NCI-H187 treated with DMSO at 0.1 percent for 48 hours (cell line): ENCODE measurements at places on chromosomes 5 and 9.
A peak's percentile ranks its signal among the peaks of the same experiment; 100 is the strongest.

- no peak for DNase-seq
These were observed 158.7 kb upstream of the IER5L start for GRCh38 chr9:129336601-129337331.

DNA sequence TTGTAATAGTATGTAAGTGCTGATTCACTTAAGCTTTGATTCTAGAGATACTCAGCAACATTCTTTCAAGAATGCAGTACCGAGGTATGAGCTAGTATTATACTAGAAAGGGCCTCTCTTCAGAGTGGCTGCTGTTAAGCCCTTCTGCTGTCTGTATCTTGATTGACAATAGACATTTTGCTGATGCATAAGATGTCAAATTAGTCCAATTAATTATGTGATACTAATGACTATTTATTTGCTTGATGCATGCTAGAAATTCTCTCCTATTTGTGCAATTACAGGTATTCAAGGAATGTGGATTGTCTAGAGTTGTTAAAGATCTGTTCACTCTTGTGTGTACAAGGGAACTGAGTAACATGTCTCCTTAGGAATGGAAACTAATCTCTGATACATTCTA lies 92.3 kb upstream of the PTGER4 start:
- no peak for DNase-seq

GRCh38 chr9:95355500-95355899 lies 38.0 kb upstream of the FANCC start:
- DNase-seq = no peak

DNA sequence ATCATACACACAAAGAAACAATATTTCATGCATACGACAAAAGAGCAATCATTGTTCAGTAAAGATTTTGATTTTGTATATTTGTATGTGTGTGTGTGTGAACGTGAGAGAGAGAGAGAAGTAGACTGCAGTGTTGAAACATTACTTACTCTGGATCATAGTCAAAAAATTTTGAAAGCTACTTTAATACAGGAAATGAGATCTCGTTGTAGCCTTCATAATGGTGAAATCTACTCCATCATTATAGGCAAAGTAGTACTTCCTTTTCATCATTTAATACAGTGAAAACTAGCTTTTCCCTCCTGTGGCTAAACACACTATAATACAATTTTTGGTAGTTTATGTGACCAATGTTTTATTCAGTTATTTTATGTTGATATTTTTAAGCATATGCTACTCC lies 1427.7 kb upstream of the C9orf72 start:
- DNase-seq = no peak

DNA sequence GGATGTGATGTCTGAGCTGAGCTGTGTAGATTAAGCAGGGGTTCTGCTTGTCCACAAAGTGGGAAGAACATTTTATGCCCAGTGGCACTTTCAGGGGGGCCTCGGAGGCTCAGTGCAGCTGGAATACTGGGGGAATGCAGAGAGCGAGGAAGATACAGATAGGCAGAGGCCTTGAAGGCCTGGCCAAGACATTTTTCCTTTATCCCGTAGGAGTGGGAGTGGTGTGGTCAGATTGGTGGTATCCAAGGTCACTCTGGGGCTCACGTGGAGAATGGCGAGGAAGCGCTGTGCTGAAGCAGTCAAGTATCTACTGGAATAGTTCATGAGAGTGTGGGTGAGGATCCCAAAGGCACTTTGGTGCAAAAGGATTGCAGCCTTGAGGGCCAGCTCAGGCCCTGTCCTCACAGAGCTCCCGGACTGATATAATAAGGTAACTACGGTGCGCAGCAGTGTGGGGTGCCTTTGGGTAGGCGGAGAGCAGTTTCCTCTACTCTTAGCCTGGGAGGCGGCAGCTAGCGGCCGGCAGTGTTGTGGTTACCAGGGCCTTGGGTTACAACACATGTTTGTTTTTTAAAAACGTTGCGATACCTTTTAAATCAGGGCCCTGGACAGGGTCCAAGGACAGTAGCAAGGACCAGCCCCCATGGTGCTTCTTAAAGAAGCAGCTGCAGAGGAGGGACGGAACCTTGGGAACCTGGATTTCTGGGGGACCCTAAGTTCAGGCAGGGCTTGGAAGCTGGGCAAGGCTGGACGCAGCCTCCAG lies 10.8 kb upstream of the CCDC69 start:
- DNase-seq = no peak

GRCh38 chr9:28961623-28962022 lies 1388.3 kb upstream of the C9orf72 start:
- DNase-seq = no peak

GRCh38 chr9:74804018-74804385 lies 83.7 kb downstream of the TRPM6 start:
- no peak for DNase-seq

DNA sequence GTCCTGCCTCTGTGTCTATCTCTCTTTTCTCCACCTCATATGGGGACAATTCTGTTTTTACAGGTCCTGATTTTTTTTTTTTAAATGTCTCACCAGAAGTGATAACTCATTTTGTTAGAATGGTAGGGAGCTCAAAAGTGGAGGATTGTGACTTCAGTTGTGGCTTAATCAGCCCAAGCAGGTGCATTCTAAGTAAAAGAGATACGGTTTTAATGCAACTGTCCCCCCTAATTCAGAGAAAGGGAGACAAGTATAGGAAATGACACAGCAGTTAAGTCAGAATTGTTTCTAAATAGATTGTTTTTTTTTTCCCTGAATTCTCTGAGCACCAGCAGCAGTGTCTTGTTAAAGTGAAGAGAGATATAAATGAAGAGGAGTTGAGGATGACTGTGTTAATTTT lies 24.5 kb downstream of the MAST4 start:
- no peak for DNase-seq

- DNase-seq = no peak
These were observed 132.8 kb upstream of the CDKN2B start for GRCh38 chr9:22141908-22142307.

DNA sequence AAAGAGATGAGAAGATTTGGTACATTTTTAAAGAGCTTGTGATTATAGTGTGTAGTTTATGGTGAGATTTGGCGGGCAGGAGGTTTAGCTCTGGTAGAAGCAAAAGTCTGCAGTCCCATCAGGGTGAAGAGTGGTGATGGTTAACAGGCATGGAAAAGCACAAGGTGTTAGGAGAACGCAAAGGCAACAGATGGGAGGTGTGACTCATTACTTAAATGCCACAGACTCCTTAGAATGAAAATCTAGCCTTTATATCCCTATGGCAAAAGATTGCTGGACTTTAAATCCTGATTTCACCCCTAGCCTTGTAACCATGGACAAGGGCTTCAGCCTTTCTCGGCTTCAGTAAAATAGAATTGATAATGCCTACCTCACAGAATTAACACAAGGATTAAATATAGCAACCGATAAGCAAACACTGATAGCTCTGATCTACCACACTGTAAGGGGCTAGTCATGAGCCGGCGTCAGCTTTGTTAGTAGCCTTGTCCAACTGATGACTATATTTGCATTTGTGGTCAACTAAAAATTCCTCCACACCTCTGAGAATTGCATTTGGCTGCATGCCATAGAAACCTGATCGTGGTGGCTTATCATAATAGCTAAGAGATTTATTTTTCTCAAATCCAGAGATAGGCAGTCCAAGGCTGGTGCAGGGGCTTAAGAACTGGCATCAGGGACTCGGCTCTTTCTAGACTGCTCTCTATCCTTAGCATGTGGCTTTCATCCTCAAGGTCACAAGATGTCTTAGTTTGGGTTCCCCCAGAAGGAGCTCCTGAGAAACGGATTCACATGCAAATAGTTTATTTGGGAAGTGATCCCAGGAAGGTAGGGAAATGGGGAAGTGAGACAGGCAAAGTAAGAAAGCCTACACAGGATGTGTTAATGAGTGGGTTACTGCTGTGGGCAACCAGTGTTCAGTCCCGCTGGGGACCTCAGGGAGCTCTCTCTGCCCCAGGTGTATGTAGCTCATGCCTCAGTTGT lies 19.6 kb downstream of the MFAP3 start:
- no peak for DNase-seq

GRCh38 chr5:39578887-39579497 lies 154.2 kb upstream of the DAB2 start:
- DNase-seq = no peak

GRCh38 chr5:119355685-119356611 lies at the start of gene TNFAIP8:
TSS of gene TNFAIP8 (plus strand) at chr5:119356019. CDS start at chr5:119356091, 72 bp downstream.
- no peak for DNase-seq

DNA sequence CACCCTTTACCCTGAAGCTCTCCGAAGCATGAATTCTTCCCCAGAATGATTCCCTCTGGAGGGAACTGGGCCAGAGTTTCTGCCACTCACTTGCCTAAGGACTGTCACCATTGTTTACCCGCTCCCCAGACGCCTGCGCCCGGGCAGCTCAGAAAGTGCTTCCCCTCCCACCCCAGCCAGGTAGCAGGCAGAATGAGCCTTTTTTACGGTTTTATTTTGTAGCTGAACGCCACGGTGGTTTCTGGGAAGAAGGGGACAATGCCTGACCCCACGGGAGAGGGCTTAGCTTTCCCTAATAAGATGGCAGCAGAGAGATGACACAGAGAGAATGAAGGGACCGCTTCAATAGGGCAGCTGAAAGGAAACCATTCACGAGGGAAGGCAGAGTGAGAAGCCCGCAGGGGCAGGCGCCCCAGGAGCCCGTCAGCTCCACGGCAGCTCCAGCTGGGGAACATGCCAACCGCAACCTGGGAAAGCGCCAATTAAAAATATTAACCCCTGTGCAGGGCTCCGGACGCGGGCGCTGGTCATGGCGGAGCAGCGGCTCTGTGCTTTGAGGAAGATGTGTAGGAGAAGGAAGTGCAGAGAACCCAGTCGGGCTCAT lies 20.4 kb upstream of the NTNG2 start:
- peak; percentile 6 for DNase-seq

- DNase-seq = no peak
These were observed 343.7 kb downstream of the EBF1 start for GRCh38 chr5:158755986-158756385.

- DNase-seq = no peak
These were observed 65.5 kb downstream of the INSYN2B start for GRCh38 chr5:169914766-169915165.

- DNase-seq = no peak
These were observed 144.2 kb downstream of the PDZD2 start for GRCh38 chr5:31783086-31783645.
